ENCODE measurements at places on chromosomes 4 and X.

- DNase-seq, result no peak
Observed at GRCh38 chrX:43166874-43167273, 388.9 kb upstream of the PPP1R2C start.

DNA sequence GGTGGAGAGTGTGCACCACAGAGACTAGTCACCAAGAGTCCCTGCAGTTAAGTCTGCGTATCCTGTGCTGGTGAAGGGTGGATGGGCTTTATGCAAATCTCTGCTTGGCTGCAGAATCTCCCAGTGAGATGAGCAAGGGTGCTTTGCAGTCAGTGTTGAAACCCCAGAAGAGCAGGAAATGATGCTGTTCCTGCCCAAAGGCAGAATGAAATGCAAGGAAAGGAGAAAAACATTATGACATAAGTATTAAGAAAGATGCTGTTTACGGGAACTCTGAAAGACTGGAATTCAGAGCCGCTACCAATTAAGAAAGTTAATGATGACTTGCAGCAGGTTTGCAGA lies 25.4 kb upstream of the ACSL1 start:
- DNase-seq, result no peak

GRCh38 chr4:125511715-125512114 lies 197.0 kb downstream of the FAT4 start:
- no peak for DNase-seq

DNA sequence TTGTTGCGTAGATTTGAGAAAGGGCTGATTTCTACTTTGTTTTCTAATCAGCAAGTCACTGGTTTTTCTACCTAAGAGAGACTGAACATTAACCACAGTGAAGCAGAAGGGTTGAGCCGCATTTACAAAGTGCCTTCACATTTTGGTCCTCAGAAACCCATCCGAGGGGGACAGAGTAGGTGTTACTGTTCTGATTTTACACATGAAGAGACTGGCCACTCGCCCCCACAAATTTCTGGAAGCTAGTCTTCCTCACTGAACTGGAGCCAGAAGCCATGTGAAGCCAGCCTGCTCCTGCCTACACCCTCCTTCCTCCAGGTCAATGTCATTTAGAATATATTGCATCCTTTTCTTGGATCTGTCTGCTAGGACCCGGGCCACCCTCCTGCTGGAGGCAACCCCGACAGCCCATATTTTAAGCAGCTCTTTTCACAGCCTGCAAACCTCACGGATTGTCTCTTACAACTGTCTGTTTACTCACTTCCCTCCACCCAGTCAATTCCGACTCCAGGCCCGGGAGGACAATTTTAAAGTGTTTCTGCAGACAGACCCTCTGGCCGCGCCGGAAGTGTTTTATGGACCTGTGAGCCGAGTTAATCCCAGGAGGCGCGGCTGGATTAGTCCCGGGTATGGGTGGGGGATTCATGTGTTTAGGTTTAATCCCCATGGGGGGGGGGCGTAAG lies 73.2 kb upstream of the BCOR start:
- DNase-seq, result no peak

DNA sequence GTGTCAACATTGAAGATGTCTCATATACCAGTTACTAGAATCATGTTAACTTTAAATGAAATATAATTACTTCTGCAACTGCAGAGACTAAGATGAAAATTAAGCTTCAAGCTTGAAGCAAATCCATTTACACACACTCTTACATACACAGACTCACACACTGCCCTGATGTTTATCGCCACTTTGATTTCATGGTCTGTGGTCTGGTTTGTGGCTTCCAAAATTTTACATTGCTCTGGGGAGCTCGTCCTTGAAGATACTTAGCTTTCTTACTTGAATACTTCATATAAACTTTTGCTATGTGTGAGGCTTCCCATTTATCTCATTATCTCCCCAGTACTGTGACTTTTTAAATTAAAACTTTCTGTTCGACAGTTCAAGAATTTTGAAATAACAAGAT lies 35.8 kb downstream of the ARHGEF38 start:
- no peak for DNase-seq

DNA sequence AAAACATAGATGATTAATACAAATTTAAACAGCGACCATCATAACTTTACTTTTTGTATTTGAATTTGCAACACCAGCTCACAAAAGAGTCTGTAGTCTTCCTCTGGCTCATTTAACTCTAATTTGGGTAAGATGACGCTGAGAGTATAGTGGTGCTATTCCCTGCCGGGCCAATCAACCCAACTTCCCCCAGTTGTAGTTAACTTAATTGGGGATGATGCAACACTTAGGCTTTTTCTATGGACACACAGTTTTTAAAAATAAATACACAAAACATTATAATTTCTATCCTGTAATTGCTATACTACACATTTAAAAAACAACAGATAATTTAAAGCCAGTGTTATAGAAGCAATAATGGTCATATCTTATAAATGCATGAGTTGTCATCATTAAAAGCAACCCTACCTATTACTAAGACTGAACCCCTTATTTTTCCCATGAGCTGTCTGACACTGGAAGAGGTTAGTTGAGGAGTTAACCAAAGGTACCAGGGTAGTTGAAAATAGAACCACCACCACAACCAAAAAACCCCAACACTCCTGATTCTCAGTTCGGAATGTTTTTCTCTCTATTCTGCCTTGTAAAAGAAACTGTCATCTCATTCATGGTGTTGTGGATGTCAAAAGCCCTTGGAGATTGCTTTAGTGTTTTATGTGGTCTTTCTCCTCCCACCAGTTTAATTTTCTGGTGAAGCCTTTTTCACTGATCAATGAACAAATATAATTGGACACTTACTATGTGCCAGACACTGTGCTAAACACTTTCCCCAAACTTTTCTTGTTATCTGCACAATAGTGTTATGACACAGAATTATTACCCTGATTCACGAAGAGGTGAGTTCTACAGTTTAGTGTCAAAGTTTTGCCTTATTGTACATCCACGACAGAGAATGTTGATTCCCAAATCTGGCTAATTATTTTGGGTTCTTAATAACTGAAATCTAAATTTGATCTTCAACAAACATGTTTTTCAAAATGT lies 61.5 kb upstream of the RAPGEF2 start:
- DNase-seq, result no peak

GRCh38 chr4:146113171-146113570 lies 62.3 kb upstream of the LSM6 start:
- no peak for DNase-seq

- no peak for DNase-seq
Observed at GRCh38 chr4:97412331-97412730, 730.9 kb downstream of the STPG2 start.

GRCh38 chrX:147891896-147892295 lies 19.8 kb upstream of the FMR1 start:
- no peak for DNase-seq

DNA sequence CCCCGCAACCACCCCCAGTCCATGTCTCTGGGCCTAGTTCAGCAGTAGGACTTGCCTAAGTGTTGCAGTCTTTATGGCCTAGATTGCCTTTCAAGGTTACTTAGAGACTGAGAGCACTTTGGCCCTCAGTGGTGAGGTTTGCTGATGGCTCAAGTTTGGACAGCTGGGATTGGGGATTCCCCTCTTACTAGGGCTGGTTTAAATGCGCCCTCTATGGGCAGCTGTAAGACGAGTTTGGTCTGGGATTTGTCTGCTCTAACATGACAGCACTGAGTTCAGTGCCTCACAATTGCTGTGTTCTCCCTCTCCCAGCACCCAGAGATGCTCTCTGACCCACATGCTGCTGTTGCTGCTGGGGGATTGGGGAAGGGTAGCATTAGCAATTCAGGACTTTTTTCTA lies 23.1 kb downstream of the DACH2 start:
- peak; percentile 0 for DNase-seq

- DNase-seq, result peak; percentile 22
Observed at GRCh38 chrX:37926700-37927099, 79.3 kb upstream of the DYNLT3 start.

DNA sequence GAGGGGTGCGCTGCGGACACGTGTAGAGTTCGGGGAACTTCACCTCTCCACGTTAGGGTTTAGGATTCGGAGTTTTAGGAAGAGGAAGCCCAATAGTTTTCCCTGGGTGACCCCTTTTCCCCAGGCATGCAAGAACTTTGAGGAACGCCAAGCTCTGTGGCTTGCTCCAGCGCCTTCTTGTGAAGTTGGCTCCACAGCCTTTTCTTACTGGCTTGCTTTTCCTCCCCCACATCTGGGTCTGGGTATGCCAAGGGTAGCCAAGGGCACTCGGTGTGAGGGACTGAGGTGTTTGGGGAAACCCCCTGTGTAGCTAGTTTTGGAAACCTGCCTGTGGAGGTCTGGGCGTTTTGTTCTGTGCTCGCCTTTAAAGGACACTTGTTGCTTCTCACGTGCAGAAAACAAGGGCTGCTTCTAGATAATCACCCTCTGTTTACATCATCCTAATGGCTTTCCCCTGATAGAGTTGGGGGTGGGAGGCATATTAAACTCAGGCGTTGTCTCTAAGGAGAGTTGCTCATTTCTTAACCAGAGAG lies 746 bp downstream of the EDNRA start:
- DNase-seq, result no peak

All from NCI-H2171 treated with DMSO at 0.1 percent for 48 hours (cell line).